ENCODE measurements at places on chromosomes 3 and 15.

DNA sequence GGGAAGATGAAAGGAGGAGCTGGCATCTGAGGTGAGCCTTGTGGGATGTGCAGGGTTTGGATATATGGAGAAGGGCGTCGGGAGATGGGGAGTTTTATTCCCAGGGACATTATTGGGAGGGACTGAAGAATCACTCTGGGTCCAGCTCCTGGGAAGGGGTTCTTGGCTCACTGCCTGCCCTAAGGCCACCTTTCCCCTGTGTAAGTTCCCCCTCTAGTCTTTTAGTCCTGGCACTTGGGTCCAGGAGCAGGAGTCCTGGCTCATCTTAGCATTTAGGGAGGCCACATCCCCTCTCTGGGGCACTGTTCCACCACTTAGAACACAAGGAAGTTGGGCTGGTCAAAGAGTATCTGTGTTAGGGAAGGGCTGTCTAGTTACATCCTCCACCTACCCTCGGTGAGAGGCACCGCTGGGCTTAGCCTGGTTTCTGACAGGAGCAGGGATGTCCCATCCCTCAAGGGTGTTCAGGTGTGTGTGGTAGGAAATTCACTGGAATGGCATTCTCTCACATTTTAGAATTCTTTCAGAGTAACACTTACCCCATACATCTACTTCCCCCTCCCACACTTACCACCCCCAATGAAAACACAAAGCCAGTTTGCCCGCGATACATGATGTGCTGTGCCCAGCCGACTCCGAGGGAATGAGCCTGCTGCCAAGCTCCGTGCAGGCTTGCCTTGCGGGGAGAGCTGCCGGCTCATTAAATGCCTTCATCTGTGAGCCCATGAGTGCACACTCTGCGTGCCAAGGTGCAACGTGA lies 86.7 kb downstream of the FAM43A start:
- no peak for DNase-seq

- peak; percentile 8 for DNase-seq
Observed at GRCh38 chr3:25618028-25618427, 46.7 kb downstream of the TOP2B start.

GRCh38 chr15:66007663-66008262 lies 138.5 kb downstream of the RAB11A start:
- DNase-seq: no peak

GRCh38 chr15:38782156-38782555 lies 217.5 kb upstream of the RASGRP1 start:
- no peak for DNase-seq

GRCh38 chr15:32029409-32029861 lies 880 bp upstream of the CHRNA7 start:
- peak; percentile 68 for DNase-seq

DNA sequence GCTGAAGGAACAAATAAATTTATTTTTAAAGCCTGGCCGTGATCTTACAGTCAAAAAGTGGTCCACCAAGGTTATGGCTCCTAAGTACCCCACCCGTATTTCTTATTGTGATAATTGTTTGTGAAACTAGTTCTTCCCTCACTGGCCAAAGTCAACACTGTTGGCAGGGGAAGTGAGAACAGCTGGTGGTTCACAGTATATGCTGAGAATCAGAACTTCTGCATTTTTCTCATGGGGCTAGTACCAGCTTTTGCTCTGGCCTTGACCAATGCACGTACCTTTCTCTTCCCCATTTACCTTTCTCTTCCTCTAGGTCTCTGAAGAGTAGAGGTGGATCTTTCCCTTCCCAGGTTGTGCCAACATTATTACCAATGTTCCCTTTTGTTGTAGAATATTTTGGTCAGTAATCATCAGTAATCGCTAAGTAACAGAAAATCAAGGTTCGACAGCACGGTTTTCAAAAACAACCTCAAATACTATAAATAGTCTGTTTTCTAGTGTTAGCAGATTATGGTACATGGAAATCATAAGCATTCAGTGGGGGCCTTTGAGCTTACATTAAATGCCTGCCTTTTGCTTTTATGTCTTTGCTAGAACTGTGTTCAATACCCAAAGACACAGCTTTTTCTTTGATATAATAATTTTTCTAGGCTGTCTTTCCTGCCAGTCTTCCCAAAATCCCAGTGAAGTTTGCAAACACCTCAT lies 268.0 kb downstream of the LPP start:
- DNase-seq: no peak

- DNase-seq: no peak
Observed at GRCh38 chr3:181629029-181629428, 82.7 kb upstream of the SOX2 start.

DNA sequence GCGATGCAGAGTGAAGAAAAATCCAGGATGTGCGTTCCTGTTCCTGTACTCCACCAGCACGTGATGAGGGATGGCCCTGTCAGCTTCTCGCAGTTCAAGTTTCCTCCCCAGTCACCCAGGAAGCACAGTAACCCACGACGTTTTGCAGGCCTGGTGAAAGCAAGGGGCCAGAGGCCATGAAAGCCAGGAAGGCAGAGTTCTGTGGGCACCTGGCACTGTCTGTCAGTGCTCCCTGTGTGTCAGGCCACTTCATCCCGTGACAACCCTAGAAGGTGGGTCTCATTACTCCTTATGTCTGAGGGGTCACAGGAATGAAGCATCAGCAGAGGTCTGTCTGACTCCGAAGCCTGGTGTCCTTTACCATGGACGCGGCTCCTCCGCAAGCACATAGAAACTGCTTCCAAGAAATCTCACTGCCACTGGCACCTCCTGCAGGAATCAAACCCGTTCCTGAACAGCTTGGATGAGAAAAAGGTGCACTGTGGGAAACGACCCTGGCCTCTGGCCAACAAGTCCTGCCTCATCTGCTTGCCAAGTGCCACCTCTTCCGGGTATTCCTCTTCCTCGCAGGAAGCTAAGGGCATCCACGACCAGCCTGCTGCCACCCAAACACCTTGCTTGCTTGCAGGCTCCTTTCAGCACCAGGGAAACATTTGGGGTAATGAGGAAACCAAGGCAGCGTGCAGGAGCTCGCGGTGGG lies 14.6 kb downstream of the RAB43 start:
- DNase-seq: no peak

GRCh38 chr3:101117465-101117864 lies 124.2 kb upstream of the ABI3BP start:
- DNase-seq: no peak

GRCh38 chr15:76204109-76204845 lies 107.0 kb downstream of the ETFA start:
- DNase-seq: no peak
